ENCODE measurements at places on chromosomes 3 and 15.

GRCh38 chr3:164459521-164460151, 618.7 kb downstream of the SI start:
- no peak for DNase-seq

GRCh38 chr3:137789236-137789635, 25.1 kb downstream of the SOX14 start:
- no peak for DNase-seq

- no peak for DNase-seq
Observed at GRCh38 chr15:66650433-66650832, 51.6 kb upstream of the SMAD6 start.

- DNase-seq, result no peak
Observed at GRCh38 chr3:18234717-18235335, 190.3 kb downstream of the SATB1 start.

DNA sequence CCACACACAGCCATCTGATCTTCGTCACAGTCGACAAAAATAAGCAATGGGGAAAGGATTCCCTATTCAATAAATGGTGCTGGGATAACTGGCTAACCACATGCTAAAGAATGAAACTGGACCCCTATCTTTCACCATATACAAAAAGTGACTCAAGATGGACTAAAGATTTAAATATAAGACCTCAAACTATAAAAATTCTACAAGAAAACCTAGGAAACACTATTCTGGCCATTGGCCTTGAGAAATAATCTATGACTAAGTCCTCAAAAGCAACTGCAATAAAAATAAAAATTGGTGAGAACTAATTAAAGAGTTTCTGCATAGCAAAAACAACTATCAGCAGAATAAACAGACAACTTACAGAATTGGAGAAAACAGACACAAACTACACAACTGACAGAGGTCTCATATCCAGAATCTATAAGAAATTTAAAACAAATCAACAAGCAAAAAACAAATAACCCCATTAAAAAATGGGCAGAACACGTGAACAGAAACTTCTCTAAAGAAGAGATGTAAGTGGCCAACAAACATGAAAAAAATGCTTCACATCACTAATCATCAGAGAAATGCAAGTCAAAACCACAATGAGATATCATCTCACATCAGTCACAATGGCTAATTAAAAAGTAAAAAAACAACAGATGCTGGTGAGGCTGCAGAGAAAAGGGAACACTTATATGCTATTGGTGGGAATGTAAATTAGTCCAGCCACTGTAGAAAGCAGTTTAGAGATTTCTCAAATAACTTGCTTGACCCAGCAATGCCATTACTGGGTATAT, 104.0 kb downstream of the NR1I2 start:
- no peak for DNase-seq

DNA sequence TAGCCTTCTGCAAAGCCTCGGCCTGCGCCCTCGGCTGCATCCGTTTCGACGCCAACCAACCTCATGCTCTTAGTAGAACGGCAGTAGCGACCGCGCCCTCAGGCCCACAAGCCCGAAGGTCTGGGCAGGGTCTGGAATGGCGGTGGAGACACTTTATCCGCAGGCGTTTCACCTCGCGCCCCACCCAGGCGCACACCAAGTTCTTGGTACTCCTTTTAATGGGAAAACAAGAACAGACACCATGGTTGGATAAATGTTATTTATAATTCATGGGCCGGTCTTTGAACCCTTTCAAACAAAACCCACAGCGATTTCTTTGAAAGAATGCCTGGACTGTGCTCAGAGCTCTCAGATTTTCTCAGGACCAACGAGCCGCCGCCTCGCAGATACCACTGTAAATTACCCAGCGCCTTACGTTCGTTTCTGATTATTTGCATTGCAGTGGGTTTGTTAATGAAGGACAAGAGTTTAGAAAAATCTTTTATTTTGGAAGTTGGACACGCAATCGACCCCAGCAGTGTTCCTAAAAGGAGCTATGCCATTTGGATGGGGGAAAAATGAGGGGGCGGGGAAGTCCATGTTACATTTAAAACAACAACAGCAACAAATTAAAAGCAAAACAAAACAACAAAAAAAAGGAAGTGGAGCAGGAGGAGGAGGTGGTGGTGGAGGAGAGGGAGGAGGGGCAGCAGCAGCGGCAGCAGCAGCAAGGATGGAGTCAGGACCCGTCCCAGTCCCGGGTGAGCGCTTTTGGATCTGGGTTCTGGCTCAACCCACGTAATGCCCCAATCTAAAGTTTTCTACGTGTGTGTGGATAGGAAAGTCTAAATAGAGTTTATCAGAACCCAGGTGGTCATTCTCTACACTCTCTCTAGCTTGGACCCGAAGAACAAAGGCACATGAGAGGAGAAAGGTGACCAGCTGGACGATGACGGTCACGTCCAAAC, 993 bp upstream of the ISL2 start:
- DNase-seq, result no peak

- no peak for DNase-seq
Observed at GRCh38 chr15:70863450-70864218, 9.7 kb upstream of the LARP6 start.

Measured in progenitor cell of endocrine pancreas (in vitro differentiated cells).